ENCODE measurements at places on chromosomes 1 and 21. TPM values are rescaled to one million over a fixed set of nuclear protein-coding genes. Genes with fewer than 3 reads are reported as not detected.
A peak's percentile ranks its signal among the peaks of the same experiment; 100 is the strongest.

DNA sequence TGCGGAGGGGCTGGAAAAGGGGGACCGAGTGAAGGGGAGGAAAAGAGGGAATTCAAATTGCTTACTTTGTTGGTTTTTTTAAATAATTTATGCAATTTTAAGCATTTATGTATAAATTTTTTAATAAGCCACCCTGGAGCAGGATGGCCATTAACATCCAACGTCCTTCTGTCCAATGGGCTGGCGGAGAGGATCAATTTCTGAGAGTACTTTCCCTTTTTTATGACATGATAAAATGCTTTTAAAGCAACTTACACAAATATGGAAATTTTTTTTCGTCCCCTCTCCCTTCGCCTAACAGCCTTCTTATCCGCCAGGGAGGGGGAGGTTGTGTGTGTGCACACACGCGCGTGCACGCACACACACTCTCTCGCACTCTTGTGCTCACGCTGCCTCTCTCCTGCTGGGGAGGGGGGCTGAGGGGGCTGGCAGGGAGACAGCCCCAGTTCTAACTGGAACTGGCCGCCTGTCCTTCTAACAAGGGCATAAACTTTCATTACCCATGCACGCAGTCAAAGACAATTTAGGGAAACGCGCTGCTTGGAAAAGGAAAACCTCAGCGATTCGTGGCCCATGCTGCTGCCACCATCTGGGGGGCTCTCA is 123.2 kb downstream of the CASZ1 start:
- DNase-seq: no peak

DNA sequence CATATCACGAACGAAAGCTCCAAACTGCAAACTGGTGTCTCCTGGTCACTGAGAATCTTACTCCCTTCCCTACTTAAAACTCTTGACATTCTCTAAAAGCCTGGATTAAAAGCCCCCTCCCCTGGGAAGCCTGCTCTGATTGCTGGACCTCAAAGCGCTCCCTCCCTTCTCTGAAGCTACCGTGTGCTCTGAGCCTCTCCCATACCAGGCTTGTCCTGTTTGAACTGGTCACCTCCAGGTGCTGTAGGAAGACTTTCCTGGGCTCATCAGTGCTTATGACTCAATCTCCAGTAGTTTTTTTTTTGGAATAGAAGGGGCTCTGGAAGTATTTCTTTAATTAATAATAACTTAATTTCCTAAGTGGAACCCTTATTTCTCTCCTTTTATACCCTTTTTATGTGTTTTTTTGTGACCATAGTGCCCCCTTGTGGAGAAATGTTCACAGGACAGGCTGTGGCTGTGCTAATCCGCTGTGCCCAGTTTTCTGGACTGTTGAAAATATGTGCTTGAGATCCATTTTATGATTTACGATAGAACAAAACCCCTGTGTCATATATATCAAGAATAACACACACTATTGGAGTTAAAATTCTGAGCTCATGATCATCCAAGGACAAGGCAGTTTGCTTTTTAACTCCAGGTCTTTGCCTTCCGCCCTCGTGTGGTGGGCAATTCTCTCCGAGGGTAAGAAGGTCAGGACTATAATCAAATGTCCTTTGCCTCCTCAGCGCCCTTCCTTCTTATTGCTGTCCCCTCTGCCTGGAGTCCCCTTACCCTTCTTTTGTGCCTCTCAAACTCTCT is 16.9 kb downstream of the MTARC1 start:
- DNase-seq: peak; percentile 40

GRCh38 chr1:165168467-165168866 is 188.0 kb downstream of the LMX1A start:
- no peak for DNase-seq

DNA sequence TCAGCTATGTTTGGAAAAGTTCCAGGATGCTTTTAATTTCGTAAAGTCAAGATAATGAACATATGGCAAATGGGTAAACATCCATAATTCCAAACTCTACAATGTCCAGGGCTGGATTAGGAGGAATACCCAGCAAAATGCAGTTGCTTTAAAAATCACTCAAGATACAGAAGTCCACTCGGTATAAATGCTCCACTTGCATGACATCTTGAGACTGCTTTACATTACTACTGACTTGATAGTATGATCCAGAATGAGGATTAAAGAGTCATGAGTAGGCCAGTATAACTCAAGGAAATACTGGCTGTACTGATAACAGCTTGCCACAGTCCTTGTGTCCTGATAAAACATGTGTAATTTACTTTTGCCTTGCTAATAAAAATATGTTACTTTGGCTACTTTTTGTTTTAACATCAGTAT is 58.3 kb upstream of the ANGPTL3 start:
- no peak for DNase-seq

DNA sequence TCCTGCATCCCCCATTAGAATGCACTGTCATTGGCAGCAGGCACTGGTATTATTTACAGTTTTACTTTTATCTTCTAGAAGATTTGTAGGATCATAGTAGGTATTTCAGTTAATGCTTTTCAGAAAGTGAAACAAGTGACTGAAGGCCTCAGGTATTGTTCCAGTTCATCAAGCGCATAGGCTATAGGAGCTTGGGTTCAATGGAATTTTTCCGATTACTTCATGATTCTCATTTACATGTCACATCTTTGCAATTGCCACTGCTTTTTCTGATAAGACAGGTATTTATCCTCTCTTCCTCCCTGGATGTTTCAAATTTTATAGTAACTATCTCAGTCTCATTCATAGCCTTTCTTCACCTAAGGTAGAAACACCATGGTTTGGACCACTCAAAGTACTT is 161.3 kb downstream of the NTPCR start:
- no peak for DNase-seq

GRCh38 chr1:85471558-85471957 is 6.6 kb upstream of the DDAH1 start:
- DNase-seq: no peak

DNA sequence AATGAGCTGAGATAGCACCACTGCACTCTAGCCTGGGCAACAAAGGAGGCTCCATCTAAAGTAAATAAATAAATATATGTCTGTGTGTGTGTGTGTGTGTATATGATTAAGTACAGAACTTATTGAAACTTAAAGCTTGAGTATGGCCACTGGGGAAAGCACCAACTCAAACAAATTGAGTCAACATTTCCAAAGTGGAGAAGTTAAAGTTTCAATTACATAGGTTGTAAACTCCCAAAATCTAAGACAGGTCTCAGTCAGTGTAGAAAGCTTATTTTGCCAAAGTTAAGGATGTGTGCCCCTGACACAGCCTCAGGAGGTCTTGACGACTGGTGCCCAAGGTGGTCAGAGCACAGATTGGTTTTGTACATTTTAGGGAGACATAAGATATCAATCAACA is 458.9 kb upstream of the RGS18 start:
- DNase-seq: no peak

DNA sequence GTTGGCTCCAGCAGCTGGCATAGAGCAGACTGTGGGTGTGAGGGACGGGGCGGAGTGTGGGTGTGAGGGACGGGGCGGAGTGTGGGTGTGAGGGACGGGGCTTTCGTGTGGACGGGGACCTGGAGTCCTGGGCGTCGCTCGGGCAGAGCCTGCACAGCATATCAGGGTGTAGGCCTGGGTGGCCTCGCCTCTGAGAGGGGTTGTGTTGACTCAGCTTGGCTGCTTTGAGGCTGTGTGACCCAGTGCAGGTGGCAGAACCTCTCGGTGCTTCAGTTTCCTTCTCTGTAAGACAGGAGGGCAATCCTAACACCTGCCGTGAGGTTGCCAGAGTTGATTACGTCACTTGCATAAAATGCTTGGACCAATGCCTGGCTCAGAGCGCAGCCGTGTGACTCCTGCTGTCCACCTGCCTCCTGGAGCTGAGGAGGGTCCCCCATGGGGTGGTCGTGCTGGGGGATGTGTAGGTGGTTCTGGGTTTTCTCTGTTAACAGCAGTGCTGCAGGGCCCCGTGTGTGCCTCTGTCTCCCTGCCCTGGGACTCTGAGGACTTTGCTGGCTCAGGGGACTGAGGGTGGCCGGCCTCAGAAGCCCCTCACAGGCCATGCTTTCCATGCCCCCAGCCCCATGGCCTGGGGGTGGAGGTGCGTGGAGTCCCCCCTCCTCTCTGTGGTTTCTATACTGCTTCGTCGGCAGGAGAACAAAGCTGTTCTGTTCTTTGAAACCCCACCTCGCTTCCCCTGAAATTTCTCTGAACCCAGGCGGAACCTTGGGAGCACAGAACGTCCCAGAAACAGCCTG is 15.4 kb downstream of the PDXK start:
- no peak for DNase-seq

The GJC2 gene
- 0.72 TPM for total RNA-seq

The MYOG gene
- not detected for total RNA-seq

The KIRREL1 gene
- 48.7 TPM for total RNA-seq

The SH3BGR gene
- total RNA-seq: 4.0 TPM

The TNFRSF9 gene
- total RNA-seq: 0.07 TPM

The SMPDL3B gene
- total RNA-seq: 0.94 TPM

The LIPI gene
- not detected for total RNA-seq

The TFF3 gene
- not detected for total RNA-seq

The FAM3B gene
- total RNA-seq: not detected

The MFAP2 gene
- total RNA-seq: 0.52 TPM

The LINGO4 gene
- not detected for total RNA-seq

Measured in NCI-H460 (cell line).